ENCODE measurements at places on chromosomes 5 and 9. TPM values are rescaled to one million over a fixed set of nuclear protein-coding genes. Genes with fewer than 3 reads are reported as not detected.
A peak's percentile ranks its signal among the peaks of the same experiment; 100 is the strongest.

DNA sequence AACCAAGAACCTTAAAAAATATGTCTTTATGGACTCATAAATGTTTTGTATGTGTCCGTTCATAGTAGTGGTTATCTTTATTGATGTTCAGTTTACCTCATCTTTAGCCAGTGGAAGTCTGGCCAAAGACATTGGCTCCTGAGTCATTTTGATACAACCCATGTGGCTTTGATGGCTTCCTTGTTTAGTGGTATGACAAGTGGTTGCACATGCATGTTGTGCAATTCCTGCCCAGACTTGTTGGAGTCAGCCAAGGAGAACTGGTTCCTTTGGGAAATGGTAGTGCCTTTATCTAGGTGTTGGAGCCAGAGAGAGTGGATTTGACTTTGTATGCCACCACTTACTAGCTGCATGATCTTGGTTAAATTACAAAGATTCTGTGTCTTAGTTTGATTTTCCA is 94.3 kb downstream of the RPS23 start:
- DNase-seq, result no peak

STPG3 gene
- not detected for total RNA-seq

DNA sequence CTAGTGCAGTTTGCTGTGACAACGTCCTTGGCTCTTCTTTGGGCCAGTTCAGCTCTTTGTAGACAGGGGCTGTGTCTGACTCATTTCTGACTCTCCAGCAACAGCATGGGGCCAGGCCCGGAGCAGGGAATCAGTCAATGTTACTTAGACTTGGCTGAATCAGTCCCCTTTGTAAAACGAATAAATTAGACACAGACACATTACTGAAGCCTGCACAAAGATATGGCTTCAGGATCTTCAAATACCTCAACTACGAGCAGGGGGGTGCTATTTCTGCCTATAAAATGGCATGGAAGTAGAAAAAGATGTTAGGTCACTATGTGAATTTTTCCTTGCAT is 204.7 kb downstream of the TTLL11 start:
- DNase-seq, result no peak

DNA sequence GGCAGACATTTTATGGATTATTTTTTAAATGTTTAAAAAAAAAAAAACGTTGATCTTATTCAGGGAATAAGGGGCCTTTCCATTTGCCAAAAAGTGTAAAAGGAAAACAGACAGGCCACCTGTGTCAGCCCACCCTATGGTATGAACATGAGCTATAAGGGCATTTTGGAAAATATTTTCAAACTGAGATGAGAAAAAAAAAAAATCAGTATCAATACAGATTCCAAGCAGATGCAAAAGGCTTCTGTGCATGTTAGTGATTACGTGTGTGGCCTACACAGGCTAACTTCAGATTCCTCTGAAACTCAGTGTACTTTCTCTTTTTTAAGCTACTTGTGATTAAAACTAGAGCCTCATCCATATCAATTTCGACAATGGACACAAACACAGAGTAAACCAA is 189.9 kb downstream of the BNC2 start:
- no peak for DNase-seq

- no peak for DNase-seq
Measured at GRCh38 chr9:77832639-77833038, 184.5 kb upstream of the GNA14 start.

GRCh38 chr5:155091063-155091648 is 77.6 kb downstream of the KIF4B start:
- DNase-seq, result no peak

NR5A1 gene
- total RNA-seq, result not detected

- peak; percentile 81 for DNase-seq
Measured at GRCh38 chr9:131734165-131734610, 5.7 kb downstream of the RAPGEF1 start.
